ENCODE measurements at places on chromosomes 12 and 14.

DNA sequence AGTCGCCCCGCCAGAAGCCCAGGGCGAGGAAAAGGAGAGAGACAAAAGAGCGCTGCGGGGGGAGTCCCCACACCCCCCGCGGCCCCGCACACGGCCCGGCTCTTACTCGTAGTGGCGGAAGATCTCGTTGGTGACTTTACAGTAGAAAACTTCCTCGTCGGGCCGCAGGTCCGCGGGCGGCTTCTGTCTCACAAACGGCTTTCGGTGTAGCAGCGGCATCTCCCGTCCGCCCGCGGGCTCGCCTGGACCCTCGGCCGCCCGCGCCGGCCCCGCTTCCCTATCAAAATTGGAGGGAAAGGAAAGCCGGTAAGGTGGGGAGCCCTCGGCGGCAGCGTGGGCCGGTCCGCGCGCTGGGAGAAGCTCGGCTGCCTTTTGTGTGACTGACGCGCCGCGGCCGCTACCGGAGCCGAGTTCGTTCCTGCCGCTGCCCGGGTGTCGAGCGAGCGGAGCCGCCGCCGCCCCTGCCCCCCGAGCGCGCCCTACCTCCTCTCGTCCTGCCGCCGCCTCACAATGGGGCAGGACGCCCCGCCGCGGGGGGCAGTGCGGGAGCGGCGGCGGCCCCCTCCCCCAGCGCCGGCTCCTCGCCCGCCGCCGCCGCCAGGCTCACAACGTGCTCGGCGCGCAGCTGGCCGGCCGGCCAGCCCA lies 652 bp downstream of the BAZ1A start:
- no peak for DNase-seq

DNA sequence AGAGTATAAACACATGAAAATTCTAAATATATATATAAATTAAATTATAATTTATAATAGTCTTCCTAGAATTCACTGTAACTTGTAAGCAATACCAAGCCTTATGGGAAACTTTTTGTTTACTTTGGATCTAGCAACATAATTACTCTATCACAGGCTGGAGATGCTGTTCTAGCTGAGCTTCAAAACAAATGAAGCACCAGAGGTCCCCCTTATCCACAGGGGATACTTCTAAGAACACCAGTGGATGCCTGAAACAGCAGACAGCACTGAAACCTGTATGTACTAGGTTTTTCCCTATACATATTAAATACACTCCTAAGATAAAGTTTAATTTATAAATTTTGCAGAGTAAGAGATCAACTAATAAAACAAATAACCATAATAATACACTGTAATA lies 96.6 kb downstream of the CDK17 start:
- DNase-seq = no peak

DNA sequence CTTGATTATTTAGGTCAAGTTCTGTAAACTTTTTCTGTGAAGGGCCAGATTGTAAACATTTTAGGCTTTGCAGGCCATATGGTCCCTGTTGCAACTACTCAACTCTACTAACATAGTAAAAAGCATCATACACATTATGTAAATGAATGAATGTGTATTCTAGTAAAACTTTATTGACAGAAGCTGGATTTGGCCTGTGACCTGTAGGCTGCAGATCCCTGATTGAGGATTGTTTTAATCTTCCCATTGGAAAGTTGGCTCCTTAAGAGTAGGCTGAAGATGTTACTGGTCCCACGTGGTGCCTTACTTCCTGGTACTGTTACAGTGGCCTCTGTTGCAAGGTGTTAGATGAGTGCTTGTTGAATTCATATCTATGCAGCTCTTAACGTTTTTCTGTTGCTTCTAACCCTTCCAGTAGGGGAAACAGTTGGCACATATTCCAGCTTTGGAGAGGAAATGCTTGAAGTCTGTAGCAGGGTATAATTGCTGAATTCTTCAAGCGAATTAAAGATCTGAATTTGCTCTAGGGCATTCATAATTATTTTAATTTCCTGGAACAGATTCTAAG lies 133.6 kb upstream of the DNM1L start:
- DNase-seq = no peak

DNA sequence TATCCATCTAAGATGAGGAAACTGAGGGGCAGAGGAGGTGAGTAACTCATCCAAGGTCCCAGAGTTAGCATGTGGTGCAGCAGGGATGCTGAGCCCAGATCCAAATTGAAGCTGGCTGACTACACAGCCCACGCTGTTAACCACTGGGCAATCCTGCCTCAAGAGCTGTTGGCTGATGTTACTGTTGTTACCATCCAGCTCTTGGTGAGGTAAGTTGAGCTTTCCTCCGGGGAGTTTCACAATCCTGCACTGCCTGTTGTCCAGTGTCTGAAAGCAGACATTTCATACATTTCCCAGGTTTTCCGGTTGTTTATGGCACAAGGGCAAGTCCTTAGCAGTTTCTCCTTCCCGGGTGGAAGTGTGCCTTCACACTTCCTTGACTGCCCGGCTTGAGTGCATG lies 14.5 kb downstream of the CYP46A1 start:
- DNase-seq = no peak

GRCh38 chr12:91616416-91616815 lies 433.8 kb upstream of the DCN start:
- no peak for DNase-seq

DNA sequence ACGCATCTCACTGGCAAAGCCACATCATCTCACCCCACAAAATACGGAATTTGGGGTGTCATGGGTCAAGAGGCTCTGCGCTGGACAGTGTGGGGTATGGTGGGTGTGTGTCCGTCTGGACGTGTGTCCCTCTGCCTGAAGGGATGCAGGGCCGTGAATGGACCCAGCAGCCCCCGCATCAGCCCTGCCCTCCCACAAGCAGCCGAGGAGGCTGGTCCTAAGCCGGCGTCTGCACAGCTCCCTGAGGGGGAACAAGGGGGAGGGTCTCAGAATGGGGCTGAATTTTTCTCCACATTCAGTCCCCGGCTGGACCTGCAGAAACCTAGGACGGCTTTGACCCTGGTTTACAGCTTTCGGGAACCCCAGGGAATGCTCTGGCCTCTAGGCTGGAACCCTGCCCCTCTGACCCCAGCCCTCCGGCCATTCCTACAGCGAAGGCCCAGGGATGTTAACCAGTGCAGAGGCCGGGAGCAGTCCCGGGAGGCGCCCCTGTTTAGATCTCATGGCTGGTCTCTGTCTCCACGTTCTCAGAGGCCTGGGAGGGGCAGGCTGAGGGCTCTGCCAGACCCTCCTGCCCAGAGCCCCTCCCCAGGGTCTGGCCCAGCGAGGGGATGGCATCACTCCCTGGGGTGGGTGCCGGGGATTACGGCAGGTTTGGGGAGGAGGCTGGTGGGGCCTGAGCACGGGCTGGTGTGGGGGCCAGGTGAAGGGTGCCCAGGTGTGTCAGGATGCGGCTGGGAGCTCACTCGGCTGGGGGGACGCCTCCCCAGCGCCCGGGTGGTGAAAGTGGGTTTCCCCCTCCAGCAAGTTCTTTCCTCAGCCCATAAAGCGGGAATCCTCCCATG lies 156.5 kb upstream of the C14orf180 start:
- no peak for DNase-seq

DNA sequence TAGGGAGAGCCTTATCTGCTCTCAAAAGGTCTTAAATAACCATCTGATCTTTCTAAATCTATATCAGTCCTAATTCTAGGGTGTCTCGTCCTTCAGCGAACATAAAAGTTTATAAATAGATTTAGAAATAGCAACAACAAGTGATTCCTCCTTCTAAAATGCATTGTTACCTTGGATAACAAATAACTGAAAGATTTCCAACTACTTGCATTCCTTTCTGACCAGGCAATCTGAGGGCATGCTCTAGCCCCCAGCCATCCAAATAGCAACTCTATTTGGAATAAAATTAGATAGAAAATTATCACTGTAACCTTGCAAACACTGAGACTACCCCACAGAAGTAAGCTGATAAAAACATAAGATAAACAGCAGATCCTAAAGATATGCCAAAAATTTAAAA lies 21.8 kb upstream of the KRR1 start:
- no peak for DNase-seq

DNA sequence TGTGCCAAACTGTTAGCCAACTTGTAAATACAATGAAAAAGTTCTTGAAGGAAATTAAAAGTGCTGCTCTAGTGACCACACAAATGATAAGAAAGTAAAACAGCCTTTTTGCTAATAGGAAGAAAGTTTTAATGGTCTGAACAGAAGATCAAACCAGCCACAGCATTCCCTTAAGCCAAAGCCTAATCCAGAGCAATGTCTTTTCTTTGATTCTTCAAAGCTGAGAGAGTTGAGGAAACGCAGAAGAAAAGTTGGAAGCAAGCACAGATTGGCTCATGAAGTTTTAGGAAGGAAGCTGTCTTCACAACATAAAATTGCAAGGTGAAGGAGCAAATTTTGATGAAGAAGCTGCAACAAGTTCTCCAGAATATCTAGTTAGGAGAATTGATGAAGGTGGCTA lies 213.8 kb downstream of the ATXN7L3B start:
- DNase-seq = no peak

DNA sequence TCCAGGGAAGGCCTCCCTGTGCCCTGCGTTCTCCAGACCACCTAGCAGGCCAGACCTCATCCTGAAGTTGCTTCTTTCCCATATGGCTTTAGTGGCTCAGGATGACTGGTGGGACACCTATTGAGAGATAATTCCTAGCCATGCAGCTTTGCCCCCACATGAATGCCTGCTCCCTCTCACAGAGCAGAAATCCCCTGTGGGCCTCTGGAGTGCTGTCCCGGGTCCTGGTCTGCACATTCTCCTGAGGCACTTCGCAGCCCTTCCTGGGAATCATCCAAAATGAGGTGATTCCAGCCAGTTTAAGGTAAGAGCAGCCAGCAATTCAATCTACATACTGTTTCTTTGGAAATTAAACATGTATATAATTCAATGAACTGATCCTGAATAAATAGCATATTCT lies 135.9 kb downstream of the GPR65 start:
- no peak for DNase-seq

- no peak for DNase-seq
Measured at GRCh38 chr12:54217774-54218241, 29.0 kb upstream of the SMUG1 start.

GRCh38 chr12:31819427-31819826 lies 90.6 kb upstream of the AMN1 start:
- DNase-seq = no peak

- no peak for DNase-seq
Measured at GRCh38 chr14:89486505-89486904, 69.5 kb upstream of the FOXN3 start.

DNA sequence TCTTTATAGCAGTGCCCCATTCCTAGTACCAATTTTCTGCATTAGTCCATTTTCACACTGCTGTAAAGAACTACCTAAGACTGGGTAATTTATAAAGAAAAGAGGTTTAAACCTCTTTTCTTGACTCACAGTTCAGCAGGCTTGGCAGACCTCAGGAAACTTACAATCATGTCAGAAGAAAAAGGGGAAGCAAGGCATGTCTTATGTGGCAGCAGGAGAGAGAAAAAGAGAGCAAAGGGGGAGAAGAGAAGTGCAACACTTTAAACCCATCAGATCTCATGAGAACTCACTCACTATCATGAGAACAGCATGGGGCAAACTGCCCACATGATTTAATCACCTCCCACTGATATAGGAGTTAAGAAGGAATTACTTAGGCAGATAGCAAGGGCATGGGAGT lies 101.6 kb upstream of the PLEKHG7 start:
- no peak for DNase-seq

GRCh38 chr12:89650239-89650638 lies 58.4 kb downstream of the ATP2B1 start:
- no peak for DNase-seq

DNA sequence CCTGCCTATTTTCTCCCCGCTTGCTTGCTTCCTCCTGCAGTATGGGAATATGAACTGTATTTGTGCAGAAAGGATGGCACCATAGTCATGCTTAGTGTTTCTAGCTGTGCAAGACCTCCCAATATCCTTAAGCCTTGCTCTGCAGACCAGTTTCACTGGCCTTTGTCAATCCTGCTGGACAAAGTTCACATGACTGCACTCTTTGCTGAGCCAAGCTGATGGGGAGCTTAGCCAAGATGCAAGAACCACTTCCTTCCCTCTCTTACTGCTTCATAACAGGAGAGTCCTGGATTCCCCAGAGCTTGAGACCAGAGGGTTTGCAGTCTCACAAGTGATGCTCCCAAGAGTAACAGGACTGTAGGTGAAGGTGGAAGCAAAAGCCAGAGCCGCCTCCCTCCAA lies 3.8 kb downstream of the ASIC1 start:
- DNase-seq = no peak

DNA sequence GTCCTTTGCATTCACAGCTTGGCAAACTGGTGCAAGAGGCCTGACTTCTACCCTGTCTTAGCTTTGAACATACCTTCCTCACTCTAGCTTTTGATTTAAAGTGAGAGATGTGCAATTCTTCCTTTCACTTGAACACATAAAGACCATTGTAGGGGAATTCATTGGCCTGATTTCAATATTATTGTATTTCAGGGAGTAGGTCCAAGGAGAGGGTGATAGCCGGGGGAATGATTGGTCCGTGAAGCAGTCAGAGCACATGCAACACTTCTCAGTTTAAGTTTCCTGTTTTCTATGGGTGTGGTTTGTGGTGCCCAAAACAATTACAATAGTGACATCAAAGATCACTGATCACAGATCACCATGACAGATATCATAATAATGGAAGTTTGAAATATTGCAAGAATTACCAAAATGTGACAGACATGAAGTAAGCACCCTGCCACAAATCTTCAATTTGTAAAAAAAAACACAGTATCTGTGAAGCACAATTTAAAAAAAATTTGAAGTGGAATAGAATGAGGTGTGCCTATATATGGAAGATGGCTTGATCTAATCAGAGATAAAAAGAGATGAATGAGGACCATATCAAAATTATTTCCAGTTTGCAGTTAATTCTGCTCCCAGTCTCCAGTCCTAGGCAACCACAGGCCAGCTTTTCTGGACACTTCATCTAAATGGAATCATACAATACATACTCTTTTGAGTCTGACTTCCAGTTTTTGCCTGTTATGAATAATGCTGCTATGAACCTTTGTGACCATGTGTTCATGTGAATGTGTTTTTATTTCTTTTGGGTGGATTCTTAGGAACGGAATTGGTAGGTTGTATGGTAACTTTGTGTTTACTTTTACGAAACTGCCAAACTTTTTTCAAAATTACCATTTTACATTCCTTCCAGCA lies 23.2 kb downstream of the BORCS5 start:
- no peak for DNase-seq

DNA sequence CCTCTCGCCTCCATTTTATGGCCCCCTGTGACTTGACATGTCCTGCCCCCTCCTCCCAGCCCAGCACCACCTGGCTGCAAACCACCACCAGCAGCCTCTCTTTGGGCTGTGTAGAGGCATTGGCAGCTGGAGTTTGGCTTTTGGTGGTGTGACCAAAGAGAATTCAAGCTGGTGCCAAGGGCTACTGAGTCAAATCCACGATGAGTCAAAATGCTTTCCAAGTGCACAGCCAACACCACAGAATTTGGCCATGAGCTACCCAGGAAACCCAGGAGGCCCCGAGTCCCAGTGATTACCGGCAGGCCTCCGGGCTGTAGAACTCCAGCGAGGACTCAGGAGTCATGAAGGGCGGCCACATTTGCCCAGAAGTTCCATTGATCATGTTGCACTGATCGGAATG lies 53.8 kb downstream of the SCARB1 start:
- peak; percentile 38 for DNase-seq

DNA sequence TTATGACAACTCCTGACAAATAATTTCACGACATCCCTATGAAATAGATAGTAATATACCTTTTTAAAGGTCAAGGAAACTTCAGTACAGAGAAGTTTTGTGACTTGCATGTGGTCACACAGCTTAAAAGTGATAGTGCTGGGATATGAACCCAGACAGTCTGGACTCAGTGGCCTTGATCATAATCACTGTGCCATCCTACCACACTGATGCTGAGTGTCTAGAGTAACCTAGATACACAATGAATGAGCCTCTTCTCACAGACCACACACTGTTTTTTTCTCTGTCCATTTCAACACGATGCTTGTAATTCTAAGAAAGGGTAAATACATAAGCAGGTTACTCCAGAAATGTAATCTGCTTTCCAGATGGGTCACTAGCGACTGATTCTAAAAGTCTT lies 88.2 kb downstream of the SYNE2 start:
- DNase-seq = no peak
